ENCODE measurements at places on chromosomes 11 and 22.

GRCh38 chr11:102377891-102378290, 30.9 kb downstream of the BIRC2 start:
- DNase-seq = no peak

DNA sequence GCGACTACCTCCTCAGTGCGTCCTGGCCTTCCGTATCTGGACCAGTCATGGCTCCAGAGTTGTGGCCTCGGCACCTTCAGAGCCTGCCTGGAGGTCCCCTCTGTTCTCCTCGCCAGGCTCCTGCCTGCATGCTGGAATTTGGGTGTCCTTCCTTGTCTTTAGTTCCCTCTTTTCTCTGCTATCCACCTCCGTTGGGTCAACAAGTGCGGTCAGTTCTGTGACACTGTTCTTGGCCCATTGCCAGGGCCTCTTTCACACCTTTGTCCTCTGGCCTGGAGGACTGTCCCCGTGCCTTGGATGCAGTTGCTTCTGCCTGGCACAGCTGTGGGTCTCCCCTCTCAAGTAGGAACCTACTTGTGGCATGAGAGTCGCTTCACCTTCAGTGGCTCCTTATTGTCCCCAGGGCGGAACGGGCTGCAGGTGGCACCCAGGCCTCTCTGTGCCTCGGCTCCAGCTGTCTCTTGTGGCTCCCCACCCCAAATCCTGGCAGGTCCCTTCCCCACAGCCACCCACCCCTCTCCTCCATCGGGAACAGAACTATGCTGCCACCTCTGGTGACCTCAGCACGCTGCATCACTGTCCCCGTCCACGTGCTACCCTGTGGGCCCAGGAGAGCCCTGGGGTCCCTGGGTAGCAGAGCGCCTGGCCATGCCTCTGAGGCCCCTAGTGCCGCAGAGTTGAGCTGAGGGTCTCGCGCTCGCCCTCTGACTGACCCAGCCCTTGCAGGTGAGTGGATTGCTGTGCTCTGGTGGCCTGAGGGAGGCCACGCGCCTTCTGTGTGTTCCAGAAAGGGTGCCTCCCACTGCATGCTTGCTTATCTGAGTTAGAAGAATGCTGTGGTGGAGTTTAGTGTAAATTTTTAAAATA, 4.7 kb downstream of the DGCR8 start:
- no peak for DNase-seq

GRCh38 chr11:45366619-45367190, 80.6 kb upstream of the SYT13 start:
- no peak for DNase-seq

GRCh38 chr11:17389211-17389956, 925 bp upstream of the KCNJ11 start:
- DNase-seq = peak; percentile 75

GRCh38 chr11:118233377-118233776, 8.6 kb upstream of the JAML start:
- DNase-seq = no peak

DNA sequence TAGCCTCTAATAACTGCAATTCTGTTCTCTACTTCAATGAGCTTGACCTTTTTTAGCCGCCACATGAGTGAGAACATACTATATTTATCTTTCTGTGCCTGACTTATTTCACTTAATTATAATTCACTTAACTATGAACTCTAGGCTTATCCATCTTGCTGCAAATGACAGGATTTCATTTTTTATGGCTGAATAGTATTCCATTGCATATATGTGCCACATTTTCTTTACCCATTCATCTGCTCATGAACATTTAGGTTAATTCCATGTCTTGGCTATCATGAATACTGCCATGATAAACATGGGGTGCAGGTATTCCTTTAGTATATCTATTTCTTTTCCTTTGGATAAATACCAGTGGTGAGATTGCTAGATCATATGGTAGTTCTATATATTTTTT, 85.2 kb downstream of the CWC15 start:
- no peak for DNase-seq

- DNase-seq = no peak
These were observed 80.5 kb downstream of the GRAMD1B start for GRCh38 chr11:123510579-123510905.

- DNase-seq = no peak
These were observed 59.0 kb upstream of the SHANK2 start for GRCh38 chr11:71311176-71311925.

DNA sequence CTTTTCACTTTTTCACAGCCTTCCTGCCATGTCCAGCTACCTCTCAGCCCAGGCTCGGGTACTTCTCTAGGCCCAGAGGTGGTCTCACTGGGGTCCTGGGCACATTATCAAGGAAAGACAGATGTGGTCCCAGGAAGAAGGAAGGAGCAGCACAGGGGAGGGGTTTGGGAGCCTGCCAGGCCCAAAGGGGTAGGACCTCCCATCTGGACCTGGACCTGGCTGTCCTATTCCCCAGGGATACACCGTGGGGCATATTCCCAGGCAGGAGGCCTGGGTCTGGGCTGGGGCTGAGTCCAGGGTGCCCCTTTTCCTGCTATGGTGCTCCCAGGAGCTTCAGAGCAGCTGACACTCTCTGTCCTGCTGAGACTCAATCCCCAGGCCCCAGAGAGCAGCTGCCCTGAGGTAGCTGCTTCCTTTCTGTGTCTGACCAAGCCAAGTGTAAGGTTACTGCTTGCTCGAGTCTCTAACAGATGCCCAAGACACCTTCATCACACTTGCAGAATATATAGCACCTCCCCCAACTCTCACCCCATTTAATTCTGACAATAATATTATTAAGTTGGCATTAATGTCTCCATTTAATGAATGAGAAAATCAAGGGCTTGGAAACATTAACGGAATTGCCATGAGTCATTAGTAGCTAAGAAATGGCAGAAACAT, 232.0 kb downstream of the BUD13 start:
- no peak for DNase-seq

- DNase-seq = no peak
These were observed 331.8 kb upstream of the SYN3 start for GRCh38 chr22:33389936-33390335.

DNA sequence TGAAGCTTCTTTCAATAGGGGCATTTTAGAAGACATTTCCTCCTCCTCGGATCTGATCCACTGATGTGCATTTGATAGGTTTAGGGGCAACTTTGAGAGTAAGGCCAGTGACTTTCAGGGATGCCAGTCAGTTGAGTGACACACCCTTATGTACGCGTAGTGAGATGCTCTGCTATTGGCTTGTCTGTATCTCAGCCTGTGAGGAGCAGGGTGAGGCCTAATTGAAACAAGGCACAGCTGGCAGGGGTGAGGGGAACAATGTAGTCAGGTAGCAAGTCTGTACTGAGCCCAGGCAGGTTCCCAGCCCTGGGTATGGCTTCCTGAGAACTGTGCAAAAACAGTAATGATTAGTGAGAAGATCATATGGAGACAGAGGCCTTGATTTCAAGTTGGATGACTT, 61.5 kb downstream of the STIM1 start:
- DNase-seq = no peak

GRCh38 chr22:29073618-29074275, 912 bp downstream of the KREMEN1 start:
- peak; percentile 15 for DNase-seq

- no peak for DNase-seq
These were observed 1348.2 kb upstream of the RAG2 start for GRCh38 chr11:37946155-37946766.

GRCh38 chr11:46519351-46519750, 74.5 kb downstream of the AMBRA1 start:
- DNase-seq = no peak

DNA sequence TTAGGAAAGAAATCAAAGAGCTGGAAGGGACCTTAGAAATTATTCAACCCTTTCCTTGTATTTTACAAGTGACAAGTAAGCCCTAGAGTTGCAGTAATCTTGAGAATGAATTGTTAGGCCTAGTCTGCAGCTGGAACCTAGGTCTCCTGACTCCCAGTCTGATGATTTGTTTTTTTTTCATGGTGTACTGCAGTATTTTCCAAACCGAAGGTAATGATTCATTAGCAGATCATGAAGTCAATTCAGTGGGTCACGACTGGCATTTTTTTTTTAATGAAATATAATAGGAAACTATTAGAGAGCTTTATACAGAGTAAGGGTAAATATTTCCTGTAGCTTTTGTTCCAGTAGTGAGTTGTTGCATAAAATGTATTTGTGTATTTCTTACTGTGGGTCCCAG, 42.8 kb downstream of the EXT2 start:
- no peak for DNase-seq

GRCh38 chr11:78801161-78801884, 226.7 kb upstream of the NARS2 start:
- DNase-seq = no peak

- DNase-seq = no peak
These were observed 28.0 kb downstream of the CHID1 start for GRCh38 chr11:882596-882995.

DNA sequence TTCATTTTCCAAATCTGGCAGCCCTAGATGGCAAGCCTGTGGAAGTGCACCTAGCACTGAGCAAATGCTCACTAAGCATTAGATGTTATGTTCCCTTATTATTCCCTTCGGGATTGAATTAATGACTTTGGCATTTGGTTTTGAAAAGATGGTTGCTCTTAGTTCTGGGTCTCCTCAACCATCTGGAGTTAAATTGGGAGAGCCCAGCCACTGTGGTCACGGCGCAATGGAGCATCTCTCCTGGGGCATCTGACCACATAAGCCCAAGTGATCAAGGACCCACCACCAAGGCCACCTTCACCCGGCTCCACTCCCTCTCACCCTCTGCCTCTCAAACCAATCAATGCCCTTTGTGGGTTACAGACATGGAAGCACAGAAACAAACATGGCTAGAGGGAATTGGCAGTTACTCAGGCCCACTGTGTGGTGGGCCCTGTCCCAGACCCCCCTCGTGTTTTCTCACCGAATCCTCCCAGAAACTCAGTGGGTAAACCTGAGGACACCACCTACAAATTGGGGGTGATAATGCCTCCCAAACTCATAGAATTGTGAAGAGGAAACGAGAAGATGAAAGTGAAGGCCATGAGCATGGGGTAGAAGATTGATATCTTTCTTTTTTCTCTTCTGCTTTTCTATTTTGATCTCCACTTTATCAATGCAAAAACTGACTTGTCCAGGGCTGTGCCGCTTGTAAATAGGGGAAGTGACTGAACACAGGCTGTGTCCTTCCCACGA, 52.2 kb downstream of the IRAG1 start:
- DNase-seq = no peak

DNA sequence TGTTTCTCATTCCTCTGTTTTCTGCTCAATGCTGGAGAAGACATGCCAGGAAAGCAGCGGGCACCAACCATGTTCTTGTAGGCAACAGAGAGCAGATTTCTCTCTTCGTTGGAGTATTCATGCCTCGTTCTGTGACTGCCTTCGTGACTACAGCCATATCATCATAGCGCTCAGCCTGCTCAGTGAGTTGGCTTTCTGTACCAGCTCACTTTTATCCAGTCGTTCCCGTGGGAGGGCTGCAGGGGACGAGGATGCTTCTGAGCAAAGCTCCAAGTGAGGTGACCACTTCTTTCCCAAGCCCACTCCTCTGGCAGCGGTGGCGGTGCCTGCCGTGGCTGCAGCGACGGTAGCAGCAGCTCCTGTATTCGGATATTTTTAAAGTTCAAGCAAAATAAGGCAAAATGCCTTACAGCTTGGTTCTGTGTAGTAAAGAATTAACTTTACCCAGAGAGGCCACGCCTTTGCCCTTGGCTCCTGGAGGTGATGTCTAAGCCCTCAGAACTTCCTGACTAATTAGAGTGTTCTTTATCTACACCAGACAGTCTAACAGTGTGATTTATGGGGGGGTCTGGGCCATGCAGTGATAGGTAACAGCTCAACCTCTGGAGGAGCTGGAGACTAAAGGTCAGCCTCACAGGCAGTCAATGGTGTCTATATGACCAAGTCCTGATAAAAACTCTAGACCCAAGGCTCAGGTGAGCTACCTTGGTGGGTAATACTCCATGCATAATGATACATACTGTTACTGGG, 35.3 kb downstream of the LDHAL6A start:
- DNase-seq = no peak

GRCh38 chr11:61472868-61473267, 35.7 kb upstream of the LRRC10B start:
- DNase-seq = no peak

DNA sequence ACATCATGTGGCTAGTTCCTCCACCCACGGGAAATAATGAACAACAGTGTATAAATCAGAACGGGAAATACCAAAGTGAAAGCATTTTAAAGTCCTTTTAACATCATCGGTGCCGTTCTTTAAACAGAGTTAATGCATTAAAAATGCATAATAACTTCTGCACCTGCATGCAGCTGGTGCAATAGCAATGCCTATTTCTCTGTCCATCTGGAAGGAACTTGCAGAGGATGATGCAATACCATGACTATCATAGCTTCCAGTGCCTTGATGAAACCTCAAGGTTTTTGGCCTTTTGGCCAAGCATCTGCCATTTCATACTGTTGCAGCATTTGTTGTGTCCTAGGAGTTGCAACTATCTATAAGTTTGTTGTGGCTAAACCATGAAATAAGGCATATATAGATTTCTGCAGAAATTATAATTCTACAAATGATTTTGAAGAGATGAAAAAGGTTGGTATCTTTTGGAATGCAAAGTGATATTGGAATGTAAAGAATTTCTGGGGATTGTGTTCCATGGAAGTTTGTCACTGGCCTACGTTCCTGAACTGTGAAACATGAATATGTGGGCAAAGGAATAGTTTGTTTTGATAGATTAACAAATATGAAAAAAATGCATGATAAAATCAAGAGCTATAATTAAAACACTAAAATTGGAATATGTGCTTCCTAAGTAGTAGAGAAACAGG, 9.8 kb upstream of the EIF3F start:
- no peak for DNase-seq

GRCh38 chr11:113082341-113082955, 121.2 kb downstream of the NCAM1 start:
- DNase-seq = no peak

DNA sequence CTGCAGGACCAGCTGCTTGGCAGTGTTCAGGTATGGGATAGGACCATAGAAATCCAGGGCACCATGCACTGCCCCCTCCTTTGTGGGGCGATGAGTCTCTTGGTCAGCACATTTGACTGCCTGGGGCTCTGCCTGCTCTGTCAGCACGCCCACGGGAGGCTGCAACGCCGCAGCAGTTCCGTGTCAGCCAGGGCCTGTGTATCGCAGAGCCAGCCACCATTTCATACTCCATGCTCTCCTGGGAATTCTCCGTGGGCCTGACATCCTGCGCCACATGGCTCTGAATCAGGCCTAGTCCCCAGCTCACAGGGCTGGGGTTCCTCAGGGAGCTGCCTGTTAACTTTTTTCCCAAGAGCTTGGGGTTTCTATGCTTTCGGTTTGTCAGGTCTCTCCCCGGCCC, 16.9 kb upstream of the RELT start:
- DNase-seq = no peak

GRCh38 chr22:24579258-24579601, 13.6 kb downstream of the LRRC75B start:
- no peak for DNase-seq

All from T-helper 17 cell (primary cell).